ENCODE measurements at places on chromosomes 2 and 18.

GRCh38 chr2:170411660-170412059 lies 233.7 kb downstream of the MYO3B start:
- no peak for DNase-seq

GRCh38 chr2:112623913-112624777 lies 21.6 kb upstream of the SLC20A1 start:
- DNase-seq, result peak; percentile 89

DNA sequence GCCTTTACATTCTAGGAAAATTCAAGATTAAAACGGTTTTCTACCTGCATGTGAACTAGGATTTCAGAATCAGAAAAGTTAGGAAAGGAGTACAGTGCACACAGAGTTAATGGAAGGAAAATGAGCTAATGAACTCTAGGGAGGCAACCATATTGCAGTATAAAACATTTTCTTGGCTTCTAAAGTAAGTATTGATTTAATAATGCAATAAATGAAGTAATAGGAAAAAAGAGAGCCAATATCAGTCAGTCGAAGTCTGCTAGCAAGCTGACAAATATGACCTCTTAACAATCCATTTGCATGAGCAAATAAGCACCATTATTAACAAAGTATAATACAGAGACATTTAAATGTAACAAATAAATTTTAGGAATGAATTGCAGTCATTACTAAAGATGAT lies 80.2 kb upstream of the COL3A1 start:
- no peak for DNase-seq

DNA sequence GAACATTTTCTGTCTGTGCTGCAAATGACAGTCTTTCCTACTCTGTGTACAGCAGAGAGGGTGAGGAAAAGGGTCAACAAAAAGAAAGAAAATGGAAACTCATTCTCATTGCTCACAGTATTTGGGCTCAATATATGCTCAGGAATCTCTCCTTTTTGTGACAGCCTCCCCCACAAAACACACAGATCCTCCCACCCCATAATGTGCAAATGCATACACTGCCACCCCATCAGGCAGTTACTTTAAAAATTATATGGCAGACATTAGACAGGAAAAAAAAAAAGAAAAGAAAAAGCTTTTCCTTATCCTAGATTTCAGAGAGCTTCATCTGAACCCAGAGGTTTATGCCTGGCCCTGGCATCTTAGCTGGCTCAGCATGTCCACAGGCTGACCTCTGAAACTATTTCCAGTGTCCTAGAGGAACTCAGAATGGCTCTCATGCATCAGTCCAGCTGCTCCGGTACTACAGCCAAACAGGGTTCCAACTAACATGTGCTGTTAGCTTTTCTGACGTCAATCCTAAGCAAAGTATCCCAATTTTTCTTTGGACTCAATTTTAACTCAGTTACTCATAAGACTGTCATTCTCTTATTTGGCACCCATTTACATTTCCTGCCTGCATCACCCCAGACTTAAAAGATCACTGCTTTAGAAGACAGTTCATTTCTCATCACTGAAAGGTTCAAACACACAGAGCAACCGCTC lies 105.9 kb downstream of the RBMS1 start:
- DNase-seq, result no peak

DNA sequence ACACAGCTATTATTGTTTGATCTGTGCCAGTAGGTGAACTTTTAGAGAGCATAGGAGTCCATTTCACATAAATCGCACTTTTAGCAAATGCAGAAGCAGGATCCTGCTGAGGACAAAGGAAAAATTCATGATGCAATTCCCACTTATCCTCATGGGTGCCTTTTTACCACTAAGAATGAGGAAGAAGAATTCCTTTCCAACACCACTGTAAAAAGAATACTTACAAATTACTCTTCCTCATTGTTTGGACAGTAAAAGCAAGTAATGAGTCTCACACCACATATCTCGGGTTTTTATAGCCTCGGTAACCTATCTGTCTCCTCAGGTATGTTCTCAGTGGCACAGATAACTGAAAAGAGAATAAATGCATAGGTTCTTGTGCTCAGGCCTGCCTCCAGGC lies 238.5 kb downstream of the MTX2 start:
- no peak for DNase-seq

GRCh38 chr2:241063587-241063986 lies 38.5 kb downstream of the MTERF4 start:
- no peak for DNase-seq

DNA sequence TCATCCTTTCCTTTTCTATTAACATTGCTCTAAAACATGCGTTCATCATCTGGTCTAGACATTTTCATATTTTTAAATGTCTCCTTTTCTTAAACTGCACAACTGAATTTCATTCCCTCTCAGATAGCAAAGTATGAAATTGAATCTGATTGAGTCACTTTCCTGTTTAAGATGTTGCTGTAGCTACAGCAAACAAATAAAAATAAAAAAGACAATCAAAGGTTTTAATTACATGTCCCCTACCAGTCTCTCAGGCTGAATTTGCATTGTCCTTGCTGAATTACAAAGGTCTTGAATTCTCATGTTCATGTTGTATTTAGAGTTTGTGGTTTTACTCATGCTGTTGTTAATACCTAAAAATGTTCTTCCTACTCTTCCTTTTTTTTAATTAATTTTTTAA lies 537.9 kb upstream of the LRATD1 start:
- DNase-seq, result no peak

- DNase-seq, result no peak
Measured at GRCh38 chr2:174121612-174122011, 126.7 kb downstream of the OLA1 start.

DNA sequence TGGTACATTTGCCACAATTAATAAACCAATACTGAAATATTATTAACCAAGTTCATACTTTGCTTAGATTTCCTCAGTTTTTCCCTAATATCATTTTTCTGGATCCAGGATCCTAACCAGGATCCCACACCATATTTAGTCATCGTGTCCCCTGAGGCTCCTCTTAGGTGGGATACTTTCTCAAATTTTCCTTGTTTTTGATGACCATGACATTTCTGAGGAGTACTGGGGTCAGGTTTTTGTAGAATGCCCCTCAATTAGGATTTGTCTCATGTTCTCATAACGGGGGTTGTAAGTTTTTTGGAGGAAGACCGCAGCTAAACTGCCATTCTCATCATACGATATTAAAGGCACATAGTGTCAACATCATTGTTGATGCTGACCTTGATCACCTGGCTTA lies 15.5 kb upstream of the ERCC3 start:
- DNase-seq, result no peak

- DNase-seq, result peak; percentile 53
Measured at GRCh38 chr2:85888020-85888683, 638 bp downstream of the ST3GAL5 start.

DNA sequence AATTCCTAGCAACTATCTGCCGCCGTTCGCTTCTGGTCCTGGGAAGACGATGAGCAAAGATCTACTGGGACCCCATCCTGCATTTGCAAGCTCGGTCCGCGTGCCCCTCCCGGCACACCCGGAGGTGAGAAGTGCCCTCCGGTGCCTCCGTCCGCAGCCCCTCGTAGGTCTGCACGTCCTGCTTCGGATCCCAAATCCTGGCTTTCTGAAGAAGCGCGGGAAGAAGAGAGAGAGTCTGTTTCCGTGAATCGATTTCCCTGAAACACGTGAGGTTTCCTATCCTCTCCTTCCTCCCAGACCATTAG lies 5.0 kb upstream of the OSR1 start:
- no peak for DNase-seq

GRCh38 chr2:1462994-1463393 lies 49.7 kb downstream of the TPO start:
- DNase-seq, result no peak

DNA sequence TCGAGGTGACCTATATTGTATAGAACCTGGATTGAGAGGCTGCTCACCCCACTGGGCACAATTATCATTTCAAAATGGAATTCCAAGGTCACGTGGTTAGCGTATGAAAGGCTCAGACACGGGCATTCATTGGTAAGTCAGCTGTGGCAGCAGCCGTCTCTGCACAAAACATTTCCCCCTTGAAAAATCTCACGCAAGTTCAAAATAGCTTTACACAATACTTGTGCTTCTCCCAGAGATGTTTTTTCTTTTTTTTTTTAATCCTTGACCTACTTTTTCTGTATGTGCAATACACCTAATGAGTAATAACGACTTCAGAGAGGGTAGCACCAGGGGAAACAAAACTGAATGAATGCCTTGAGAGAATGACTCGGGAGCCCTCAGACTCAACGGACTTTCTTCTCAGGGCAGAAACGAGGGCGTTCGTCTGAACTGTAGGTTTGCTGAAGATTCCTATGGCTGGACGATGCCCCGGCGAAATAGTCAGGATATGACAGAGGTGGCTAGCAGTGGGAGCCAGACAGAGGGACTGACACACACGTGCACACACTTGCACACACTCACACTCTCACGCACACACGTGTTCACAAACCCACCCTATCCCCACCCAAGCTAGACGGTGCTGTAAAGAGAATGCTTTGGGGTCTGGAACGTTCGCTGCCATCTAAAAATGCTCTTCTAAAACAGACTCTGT lies 77.8 kb downstream of the PDCL3 start:
- no peak for DNase-seq

- DNase-seq, result no peak
Measured at GRCh38 chr2:9122367-9122766, 84.2 kb upstream of the ASAP2 start.

DNA sequence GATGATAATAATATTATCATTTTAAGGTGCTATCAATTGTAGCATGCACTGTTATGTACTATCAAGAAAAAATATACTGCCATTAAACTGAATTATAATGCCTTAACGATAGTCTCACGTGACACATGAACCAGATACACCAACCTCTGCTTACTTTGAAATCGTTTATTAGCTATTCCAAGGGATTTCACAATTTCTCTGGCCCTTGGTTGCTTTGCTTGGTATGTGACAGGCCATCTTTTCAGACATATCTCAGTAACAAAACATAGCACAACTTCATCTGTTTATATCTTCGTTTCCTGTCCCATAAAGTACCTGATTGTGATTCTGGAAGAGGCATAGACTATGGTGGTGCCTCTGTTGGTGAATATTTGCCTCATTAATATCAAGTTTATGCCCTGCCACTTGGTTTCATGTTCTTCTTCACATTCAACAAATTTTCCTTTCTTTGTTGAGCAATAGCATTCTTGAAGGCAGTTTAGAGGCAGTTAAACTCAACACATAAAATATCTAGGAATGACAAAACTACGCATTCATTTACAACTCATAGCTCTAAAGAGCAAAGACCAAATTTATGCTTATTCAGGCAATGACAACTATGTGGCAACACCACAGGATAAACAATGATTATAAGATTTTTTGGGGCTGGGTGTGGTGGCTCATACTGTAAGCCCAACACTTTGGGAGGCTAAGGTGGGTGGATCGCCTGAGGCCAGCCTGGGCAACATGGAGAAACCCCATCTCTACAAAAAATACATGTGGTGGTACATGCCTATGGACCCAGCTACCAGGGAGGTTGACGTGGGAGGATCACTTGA lies 84.3 kb downstream of the MCFD2 start:
- no peak for DNase-seq

DNA sequence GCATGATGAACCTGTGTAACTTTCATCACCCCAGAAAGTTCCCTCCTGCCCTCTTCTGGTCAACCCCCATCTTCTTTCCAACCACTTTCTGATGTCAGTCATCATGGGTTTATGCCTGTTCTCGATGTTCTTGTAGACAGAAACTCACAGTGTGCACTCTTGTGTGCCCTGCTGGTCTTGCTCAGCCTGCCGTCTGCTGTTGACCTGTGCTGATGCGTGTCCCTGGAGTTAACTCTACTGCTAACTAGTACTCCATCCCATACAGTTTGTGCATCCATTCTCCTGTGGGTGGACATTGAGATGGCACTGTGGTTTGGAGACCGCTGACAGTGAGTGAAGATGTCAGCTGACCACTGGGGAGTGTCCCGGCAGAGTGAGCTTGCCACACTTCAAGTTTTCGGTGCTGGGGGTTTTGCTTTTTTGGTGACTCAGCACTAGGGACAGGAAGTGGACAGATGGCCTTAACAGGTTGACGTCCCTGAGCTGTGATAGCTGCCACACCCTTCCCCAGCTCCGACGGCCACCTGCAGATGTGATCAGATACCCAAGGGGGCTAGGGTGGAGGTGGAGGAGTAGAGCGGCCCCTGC lies 14.8 kb downstream of the KLHL29 start:
- DNase-seq, result no peak

DNA sequence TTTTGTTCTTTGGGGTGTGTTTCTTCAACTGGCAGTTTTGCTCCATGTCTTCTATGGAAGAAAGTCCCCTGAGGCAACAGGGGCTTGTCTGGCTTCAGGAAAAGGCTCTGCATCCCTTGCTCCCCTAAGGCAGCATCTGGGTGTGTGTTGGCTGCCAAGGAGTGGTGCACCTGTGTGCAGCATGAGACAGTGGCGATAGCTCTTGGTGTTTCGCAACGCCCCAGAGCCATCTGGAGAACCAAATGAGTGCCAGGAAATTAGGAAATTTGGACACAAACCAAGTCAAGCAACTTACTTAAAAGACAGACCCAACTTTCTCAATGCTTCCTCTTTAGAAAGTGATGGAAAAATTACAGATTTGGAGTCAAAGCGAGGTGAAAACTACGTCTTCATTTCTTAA lies 1044.4 kb upstream of the CNTNAP5 start:
- DNase-seq, result no peak

DNA sequence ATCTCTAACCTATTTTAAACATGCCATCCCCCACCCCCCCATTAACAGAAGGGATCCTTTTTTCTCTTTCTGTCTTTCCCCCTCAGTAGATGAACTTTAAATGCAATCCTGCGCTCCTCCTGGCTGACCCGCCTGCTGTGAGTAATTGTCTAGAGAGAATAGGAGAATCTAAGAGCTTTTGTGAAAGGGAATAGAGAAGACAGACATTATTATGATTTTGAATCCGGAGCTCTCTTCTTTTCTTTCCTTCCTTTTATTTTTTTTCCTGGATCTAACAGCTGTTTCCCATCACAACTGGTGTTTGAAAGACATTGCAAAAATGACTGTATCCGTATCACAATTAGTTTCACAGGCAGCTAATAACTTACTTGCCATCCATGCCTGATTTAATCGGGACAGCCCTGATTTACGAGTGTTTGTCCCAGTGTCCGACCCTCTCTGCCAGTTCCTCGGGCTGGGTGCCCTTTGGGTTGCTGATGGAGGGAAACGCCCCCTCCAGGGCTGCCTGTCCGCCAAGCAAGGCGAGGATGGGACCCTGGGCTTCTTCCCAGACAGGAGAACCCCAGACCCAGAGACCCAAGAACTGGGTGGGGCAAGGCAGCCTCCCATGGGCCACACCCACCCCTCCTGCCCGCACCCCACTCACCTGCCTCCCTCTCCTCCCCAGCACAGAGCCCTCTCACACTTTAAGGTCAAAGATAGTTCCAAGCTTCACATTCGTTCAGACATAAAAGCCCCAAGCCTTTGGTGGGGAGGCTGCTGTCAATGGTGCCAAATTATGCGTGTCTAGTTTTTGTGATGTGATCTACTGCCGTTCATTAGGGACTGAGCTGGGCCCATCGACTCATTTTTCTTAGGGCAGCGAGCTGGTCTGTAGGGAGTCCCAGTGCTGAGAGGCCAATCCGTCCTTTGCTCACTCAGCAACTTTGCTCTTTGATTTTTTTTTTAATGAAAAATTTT lies 231.7 kb downstream of the ZNF516 start:
- no peak for DNase-seq

GRCh38 chr2:221758076-221758475 lies 186.0 kb upstream of the EPHA4 start:
- no peak for DNase-seq

Measured in activated naive CD4-positive, alpha-beta T cell treated with anti-CD3 and anti-CD28 coated beads, Interleukin-2, amount 10 ng/mL, durations not matched to agents 7 days and 5 days (primary cell).